ENCODE measurements at places on chromosomes 13 and 19.

DNA sequence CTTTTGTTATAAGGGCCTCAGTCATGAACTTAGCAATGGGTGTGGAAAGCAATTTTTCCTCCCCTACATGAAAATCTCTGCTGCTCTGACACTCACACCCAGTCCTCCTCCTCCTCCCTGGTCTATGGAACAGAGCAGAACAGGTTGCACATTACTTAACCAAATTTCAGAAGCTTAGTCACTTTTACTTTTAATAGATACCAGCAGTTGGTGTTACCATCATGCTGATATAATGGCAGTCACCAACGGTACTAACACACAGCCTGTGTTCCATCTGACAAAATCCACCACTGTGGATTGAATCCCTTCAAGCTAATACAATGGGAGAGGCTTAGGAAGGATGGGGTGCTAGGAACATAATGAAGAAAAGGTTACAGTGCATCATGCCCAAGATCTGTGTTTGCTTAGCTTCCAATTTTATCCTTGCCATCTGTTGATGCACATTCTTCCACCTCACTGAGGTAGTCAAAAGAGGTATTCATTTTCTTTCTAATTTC, 9.8 kb downstream of the TPT1 start:
- H3K4me3 ChIP-seq, result no peak overlapping the region
- H3K27me3 ChIP-seq, result no peaks in the 10 kb centered on the region

GRCh38 chr13:35797991-35798390, 321.5 kb upstream of the MAB21L1 start:
- no peak overlapping the region for H3K4me3 ChIP-seq
- DNase-seq, result no peak
- H3K36me3 ChIP-seq, result no peaks in the 10 kb centered on the region
- no peaks in the 10 kb centered on the region for H3K4me1 ChIP-seq
- no peaks in the 10 kb centered on the region for H3K27me3 ChIP-seq
- H3K27ac ChIP-seq, result no peak overlapping the region

- H3K4me3 ChIP-seq, result no peak overlapping the region
- H3K4me1 ChIP-seq, result no peaks in the 10 kb centered on the region
- H3K27ac ChIP-seq, result no peak overlapping the region
- H3K36me3 ChIP-seq, result no peaks in the 10 kb centered on the region
- DNase-seq, result no peak
These were observed 143.4 kb downstream of the SHISA2 start for GRCh38 chr13:25908366-25908765.

- DNase-seq, result peak; percentile 90
- H3K36me3 ChIP-seq, result peaks cover 25% of the 10 kb centered on the region
- peak within 1 kb of the TSS; percentile 74 for H3K27ac ChIP-seq
- peak within 1 kb of the TSS; percentile 85 for H3K4me3 ChIP-seq
These were observed at the start of gene SHFL for GRCh38 chr19:10085641-10086590. Gene SHFL, plus strand, starts transcription at chr19:10086317. Its CDS starts 111 bp downstream, at chr19:10086428.

GRCh38 chr13:32530841-32531253, 7.7 kb downstream of the N4BP2L2 start:
- peaks cover 78% of the 10 kb centered on the region for H3K4me1 ChIP-seq
- DNase-seq, result no peak
- peak overlapping the region; percentile 92 for H3K27ac ChIP-seq
- H3K27me3 ChIP-seq, result no peaks in the 10 kb centered on the region

DNA sequence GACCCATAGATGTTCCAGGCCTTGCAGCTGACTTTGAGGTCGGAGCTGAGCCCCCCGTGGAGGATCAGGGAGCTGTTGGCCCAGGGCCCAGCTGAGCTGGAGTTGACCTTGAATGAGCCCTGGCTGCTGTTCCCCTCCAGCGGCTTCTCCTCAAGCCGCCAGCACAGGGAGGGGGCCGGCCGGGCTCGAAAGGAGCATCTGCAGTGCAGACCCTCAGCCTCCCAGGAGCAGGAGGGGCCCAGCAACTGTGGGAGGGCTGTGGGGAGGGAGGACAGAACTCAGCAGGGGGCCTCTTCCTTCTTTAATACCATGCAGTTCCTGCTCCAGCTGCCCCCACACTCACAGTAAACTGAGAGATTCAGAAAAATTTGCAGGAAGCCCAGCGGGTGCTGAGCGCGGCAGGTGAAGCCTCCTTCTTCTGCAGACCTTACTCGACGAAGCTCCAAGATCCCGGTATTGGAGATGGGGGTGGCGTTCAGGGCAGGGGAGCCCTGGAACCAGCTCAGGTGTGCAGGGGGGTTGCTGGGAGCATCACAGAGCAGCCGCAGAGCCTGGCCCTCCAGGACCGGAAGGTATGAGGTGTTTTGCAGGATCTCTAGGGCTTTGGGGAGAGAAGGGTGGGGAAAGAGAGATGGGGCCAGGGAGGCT, 2.6 kb downstream of the SIGLEC5 start:
- no peak overlapping the region for H3K27ac ChIP-seq
- no peaks in the 10 kb centered on the region for H3K4me1 ChIP-seq
- no peak for DNase-seq
- H3K27me3 ChIP-seq, result peaks cover 6% of the 10 kb centered on the region
- H3K4me3 ChIP-seq, result no peak overlapping the region

DNA sequence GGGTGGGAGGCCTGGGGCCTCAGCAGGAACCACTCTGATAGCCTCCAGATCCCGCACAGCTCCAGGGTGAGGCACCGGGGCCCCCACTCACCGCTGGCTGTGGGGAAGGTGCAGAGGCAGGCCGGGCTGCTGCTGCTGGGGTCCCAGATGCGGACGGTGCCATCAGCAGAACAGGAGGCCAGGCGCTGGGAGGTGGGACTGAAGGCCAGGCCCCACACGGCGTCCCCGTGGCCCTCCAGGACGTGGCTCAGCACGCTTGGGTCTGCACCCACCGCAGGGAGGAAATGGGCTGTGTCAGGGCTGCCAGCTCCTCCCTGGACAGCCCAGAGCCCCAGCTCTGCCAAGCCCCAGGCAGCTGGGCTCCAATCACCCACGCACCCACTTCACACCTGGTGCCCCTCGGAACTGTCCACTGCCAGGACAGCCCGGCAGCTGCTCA, 6.1 kb upstream of the PRKD2 start:
- H3K27ac ChIP-seq, result no peak overlapping the region
- H3K36me3 ChIP-seq, result peaks cover 66% of the 10 kb centered on the region
- H3K4me1 ChIP-seq, result peaks cover 35% of the 10 kb centered on the region
- H3K4me3 ChIP-seq, result no peak overlapping the region
- no peaks in the 10 kb centered on the region for H3K27me3 ChIP-seq
- no peak for DNase-seq

DNA sequence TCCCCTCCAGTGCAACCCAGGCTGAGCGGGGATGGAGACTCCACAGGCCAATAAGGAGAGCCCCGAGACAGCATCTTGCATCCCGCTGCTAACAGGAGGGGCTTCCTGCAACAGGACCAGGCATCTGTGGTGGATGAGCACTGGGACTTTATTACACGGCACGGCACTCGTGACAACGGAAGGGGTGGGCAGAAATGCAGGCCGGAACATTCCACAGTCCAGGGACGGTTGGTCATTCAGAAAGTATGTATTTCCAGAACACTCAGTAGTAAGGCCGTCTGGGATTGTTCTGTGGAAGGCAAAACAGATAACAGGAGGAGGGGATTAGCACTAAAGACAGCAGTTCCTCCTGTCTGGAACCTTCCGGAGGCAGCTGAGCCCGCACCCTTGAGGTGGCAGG, 3.3 kb upstream of the TM6SF2 start:
- H3K27ac ChIP-seq, result no peak overlapping the region
- peaks cover 3% of the 10 kb centered on the region for H3K4me1 ChIP-seq
- no peak overlapping the region for H3K4me3 ChIP-seq

GRCh38 chr19:30564551-30565011, 192.4 kb downstream of the ZNF536 start:
- H3K27ac ChIP-seq, result no peak overlapping the region
- no peak overlapping the region for H3K4me3 ChIP-seq
- H3K27me3 ChIP-seq, result no peaks in the 10 kb centered on the region
- H3K4me1 ChIP-seq, result no peaks in the 10 kb centered on the region

DNA sequence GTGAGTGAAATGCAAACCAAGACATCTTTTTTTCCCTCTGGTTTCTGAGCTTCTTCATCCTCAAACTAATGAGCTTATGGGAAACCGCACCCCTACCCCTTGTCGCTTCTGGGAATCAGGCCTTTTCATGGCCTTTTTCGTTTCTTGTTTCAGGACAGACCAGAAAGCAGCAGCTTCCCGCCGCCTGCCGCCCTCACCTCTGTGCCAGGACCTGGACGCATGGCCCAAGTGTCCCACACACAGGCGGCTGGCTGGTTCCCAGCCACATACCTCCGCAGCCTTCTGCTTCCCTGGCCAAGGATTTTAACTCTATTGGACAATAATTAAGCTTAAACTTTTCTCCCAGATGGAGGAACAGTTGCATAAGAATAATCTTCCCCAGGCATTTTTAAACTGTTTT, 114.1 kb upstream of the SLITRK1 start:
- no peak overlapping the region for H3K27ac ChIP-seq
- no peaks in the 10 kb centered on the region for H3K36me3 ChIP-seq

DNA sequence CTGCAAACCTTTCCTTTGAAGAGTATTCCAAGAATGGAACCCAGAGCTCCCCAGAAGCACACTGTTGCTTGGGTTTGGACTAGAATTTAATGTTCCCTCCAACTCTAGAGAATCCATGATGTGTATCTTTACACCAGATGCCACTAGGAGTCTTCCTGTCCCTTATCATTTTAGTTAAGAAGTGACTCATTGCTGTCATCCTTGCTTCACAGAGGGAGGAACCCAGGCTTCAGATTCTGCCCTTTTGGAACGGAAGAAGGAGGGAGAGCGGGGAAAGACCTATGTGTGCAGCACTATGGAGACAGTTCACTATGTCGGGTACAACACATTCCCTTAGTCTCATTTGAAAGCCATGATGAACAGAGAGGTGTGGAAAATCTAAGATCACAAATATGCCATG, 2.1 kb upstream of the ATP12A start:
- H3K36me3 ChIP-seq, result peaks cover 3% of the 10 kb centered on the region
- no peak overlapping the region for H3K27ac ChIP-seq
- peaks cover 30% of the 10 kb centered on the region for H3K27me3 ChIP-seq
- no peak for DNase-seq

DNA sequence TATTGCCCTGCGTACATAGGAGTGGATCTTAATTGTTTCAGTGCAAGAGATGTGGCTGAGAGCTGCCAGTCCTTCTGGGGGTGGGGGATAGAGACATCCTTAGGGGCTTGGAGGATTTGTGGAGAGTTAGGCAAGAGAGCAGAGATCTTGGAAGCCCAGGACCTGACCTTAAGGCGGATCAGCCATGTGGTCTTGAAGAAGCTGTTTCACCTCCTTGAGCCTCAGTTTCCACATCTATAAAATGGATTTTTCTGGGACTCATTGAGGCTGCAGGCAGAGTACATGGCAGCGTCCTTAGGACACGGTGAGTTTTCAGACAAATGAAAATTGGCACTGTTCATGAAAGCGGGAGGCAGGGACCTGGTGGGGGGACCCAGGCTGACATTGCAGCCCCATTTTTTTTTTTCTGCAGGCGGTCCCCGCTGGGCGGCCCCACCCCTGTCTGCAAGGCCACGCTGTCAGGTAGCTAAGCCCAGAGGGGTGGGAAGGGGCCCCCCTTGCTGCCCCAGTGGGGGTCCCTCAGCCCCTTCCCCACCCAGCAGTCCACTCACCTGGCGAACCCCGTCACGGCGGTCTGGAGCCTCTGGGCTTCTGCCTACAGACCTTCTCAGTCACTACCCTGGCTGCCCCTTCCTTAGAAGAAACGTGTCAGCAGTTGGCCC, 30.0 kb downstream of the PDE4A start:
- H3K36me3 ChIP-seq, result peaks cover 37% of the 10 kb centered on the region
- H3K4me1 ChIP-seq, result peaks cover 20% of the 10 kb centered on the region
- DNase-seq, result no peak
- H3K27me3 ChIP-seq, result no peaks in the 10 kb centered on the region
- no peak overlapping the region for H3K27ac ChIP-seq

GRCh38 chr19:5205937-5206750, 134.5 kb downstream of the PTPRS start:
- H3K4me3 ChIP-seq, result no peak overlapping the region
- no peaks in the 10 kb centered on the region for H3K27me3 ChIP-seq

DNA sequence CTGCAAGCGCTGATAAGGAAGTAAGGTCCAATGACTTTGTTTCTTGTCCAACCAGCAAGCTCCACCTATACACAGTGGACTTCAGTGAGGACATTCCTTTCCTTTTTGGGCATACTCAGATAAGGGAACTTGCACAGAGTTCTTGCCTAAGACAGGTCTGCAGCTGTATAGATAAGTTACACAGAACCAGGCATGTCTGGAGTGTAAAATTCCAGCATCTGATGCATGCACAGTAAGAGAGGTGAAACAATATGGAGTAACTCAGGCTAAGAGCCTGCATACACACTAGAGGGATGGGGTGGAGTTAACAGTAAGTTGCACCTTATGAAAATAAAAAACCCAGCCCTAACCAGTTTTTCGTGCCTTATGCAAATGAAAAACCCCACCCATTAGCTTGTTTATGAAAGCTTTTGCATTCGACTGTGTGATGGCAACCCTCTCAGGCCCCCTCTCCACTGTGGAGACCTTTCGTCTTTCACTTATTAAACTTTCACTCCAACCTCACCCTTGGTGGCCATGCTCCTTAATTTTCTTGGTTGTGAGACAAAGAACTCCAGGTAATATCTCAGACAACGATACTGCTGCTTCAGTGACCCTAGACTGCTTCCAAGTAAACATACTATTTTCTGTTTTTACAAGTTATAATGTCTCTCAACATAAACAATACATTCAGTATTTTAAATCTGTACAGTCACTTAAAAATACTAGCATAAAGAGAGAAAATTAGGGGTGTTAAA, 2859.0 kb upstream of the PCDH20 start:
- DNase-seq, result no peak
- H3K36me3 ChIP-seq, result no peaks in the 10 kb centered on the region
- H3K4me3 ChIP-seq, result no peak overlapping the region
- no peaks in the 10 kb centered on the region for H3K27me3 ChIP-seq
- H3K4me1 ChIP-seq, result no peaks in the 10 kb centered on the region
- H3K27ac ChIP-seq, result no peak overlapping the region

GRCh38 chr19:33194886-33195644, 935 bp downstream of the LRP3 start:
- H3K27me3 ChIP-seq, result peaks cover 42% of the 10 kb centered on the region
- H3K36me3 ChIP-seq, result no peaks in the 10 kb centered on the region
- no peak for DNase-seq

- DNase-seq, result no peak
- H3K27ac ChIP-seq, result no peak overlapping the region
- H3K36me3 ChIP-seq, result no peaks in the 10 kb centered on the region
- H3K4me1 ChIP-seq, result peaks cover 22% of the 10 kb centered on the region
- H3K4me3 ChIP-seq, result peak overlapping the region; percentile 19
These were observed 2.8 kb downstream of the EVI5L start for GRCh38 chr19:7832781-7833180.

- no peak for DNase-seq
- peaks cover 1% of the 10 kb centered on the region for H3K4me1 ChIP-seq
- H3K27me3 ChIP-seq, result peaks cover 17% of the 10 kb centered on the region
- no peak overlapping the region for H3K27ac ChIP-seq
- H3K36me3 ChIP-seq, result no peaks in the 10 kb centered on the region
These were observed 151.8 kb upstream of the TMTC4 start for GRCh38 chr13:100826441-100826840.

GRCh38 chr13:34156841-34157365, 339.0 kb downstream of the RFC3 start:
- H3K27ac ChIP-seq, result peak overlapping the region; percentile 79
- no peaks in the 10 kb centered on the region for H3K36me3 ChIP-seq
- H3K4me3 ChIP-seq, result peak overlapping the region; percentile 53
- peaks cover 20% of the 10 kb centered on the region for H3K27me3 ChIP-seq
- DNase-seq, result peak; percentile 71

GRCh38 chr13:112447306-112447705, 71.2 kb downstream of the SPACA7 start:
- no peaks in the 10 kb centered on the region for H3K36me3 ChIP-seq
- peak; percentile 5 for DNase-seq
- H3K27me3 ChIP-seq, result peaks cover 1% of the 10 kb centered on the region
- no peak overlapping the region for H3K4me3 ChIP-seq

- no peak overlapping the region for H3K27ac ChIP-seq
- H3K36me3 ChIP-seq, result peaks cover 11% of the 10 kb centered on the region
- H3K27me3 ChIP-seq, result peaks cover 2% of the 10 kb centered on the region
These were observed 4.1 kb downstream of the FGF22 start for GRCh38 chr19:643736-644135.

All from activated CD4-positive, alpha-beta memory T cell treated with anti-CD3 and anti-CD28 coated beads, Interleukin-2, amount 10 ng/mL, durations not matched to agents 7 days and 5 days (primary cell).